ENCODE measurements at places on chromosomes 6 and 20. TPM values are rescaled to one million over a fixed set of nuclear protein-coding genes. Genes with fewer than 3 reads are reported as not detected.

Gene TOMM34
- total RNA-seq, result 11.8 TPM

Gene RFX6
- total RNA-seq, result 2.6 TPM

Gene LCA5
- total RNA-seq, result 1.9 TPM

DNA sequence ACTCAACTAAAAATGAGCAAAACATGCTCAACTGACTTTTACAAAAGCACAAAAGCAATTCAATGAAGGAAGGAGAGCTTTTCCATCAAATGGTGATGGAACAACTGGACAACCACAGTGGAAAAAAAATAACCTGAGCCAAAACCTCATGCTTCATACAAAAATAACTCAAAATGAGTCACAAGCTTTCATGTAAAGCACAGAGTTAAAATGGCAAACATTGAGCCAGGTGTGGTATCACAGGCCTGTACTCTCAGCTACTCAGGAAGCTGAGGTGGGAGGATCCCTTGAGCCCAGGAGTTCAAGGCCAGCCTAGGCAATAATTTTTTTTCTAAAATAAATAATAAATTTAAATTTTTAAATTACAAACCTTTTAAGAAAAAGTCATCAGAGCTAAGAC lies 18.4 kb upstream of the HLA-G start:
- H3K36me3 ChIP-seq, result no peaks in the 10 kb centered on the region
- H3K27me3 ChIP-seq, result no peaks in the 10 kb centered on the region
- H3K27ac ChIP-seq, result no peak overlapping the region
- no peaks in the 10 kb centered on the region for H3K4me1 ChIP-seq
- H3K4me3 ChIP-seq, result no peak overlapping the region

- peak overlapping the region; percentile 95 for H3K27ac ChIP-seq
- no peaks in the 10 kb centered on the region for H3K36me3 ChIP-seq
- peak; percentile 77 for DNase-seq
- peak overlapping the region; percentile 13 for H3K4me3 ChIP-seq
- no peaks in the 10 kb centered on the region for H3K27me3 ChIP-seq
- no peaks in the 10 kb centered on the region for H3K4me1 ChIP-seq
These were observed 43.7 kb upstream of the HFE start for GRCh38 chr6:26043384-26044139.

- DNase-seq, result no peak
- H3K27ac ChIP-seq, result no peak overlapping the region
- H3K27me3 ChIP-seq, result no peaks in the 10 kb centered on the region
- H3K4me3 ChIP-seq, result no peak overlapping the region
These were observed 69.8 kb downstream of the DACT2 start for GRCh38 chr6:168249746-168250145.

DNA sequence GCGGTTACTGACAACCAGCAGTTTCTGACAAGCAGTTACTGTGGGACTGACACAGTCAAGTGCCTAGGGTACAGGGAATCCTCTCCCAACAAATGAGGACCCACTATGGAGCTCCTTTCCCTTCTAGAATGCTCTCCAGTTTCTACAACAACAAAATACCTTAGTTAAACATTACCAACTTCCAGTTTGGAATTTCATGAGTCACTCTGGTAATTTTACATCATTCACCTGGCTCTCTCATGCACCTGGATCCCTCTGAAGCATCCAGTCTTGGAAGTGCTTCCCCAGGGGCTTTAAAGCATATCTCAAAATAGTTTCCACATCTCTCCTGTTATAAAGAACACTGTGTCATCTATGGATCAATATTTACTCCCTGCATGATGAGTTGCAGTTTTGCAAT lies 286.7 kb upstream of the SPTLC3 start:
- H3K27ac ChIP-seq, result no peak overlapping the region
- no peaks in the 10 kb centered on the region for H3K36me3 ChIP-seq
- no peaks in the 10 kb centered on the region for H3K4me1 ChIP-seq
- DNase-seq, result no peak
- H3K4me3 ChIP-seq, result no peak overlapping the region
- no peaks in the 10 kb centered on the region for H3K27me3 ChIP-seq

DNA sequence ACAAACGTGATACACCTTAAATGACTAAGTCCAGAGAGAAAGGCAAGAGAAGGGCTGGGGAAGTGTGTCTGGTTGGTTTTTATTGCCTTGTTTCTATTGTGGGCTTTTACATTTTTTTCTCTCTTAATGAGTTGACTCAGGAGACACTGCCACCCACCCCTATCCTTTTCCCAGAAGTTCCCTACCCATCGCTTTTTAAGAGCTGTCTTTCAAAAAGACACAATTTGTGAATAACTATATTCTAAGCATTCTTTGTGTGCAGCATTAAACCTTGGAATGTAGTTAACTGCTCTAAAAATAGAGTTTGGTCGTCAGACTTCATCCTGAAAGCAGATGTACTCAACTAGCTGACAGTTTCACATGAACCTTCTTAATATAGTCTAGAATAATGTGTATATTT lies 174.9 kb downstream of the ISM1 start:
- no peak for DNase-seq
- no peaks in the 10 kb centered on the region for H3K27me3 ChIP-seq
- H3K27ac ChIP-seq, result no peak overlapping the region
- no peaks in the 10 kb centered on the region for H3K36me3 ChIP-seq

DNA sequence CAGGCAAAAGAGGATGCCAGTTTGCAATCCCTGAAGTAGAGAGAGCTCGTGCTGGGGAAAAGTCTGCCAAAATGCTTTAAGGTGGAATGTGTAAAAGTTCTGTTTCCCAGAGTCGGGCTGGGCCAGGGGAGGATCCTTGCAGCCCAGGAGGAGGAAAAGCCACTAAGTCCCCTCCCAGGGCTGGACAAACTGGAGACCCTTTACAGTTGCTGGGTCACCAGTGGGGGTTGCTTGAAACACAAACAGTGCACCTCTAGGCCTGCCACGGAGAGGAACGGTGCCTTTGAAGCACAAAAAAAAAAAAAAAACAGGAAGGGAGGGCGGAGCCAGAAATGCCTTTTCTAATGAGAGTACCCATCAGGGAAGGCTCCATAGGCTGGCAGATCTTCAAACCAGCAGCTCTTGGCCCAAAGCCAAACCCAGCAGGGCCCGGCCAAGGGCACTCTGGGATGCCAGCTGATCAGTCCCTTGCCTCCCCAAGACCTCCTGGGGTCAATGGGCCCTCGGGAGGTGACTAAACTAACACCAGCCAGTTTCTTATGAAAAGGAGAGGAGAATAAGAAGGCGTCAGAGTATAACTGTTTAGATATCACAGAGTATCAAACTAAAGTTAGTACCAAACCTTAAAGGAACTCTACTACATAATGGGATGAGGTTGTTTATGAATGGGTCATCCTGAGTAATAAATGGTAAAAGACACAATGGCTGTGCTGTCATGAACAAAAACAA lies 23.7 kb downstream of the HLA-A start:
- H3K4me3 ChIP-seq, result no peak overlapping the region
- DNase-seq, result peak; percentile 90
- no peaks in the 10 kb centered on the region for H3K27me3 ChIP-seq
- peak overlapping the region; percentile 87 for H3K27ac ChIP-seq
- H3K36me3 ChIP-seq, result no peaks in the 10 kb centered on the region
- peaks cover 20% of the 10 kb centered on the region for H3K4me1 ChIP-seq

GRCh38 chr6:31363811-31364210 lies 6.8 kb upstream of the HLA-B start:
- no peaks in the 10 kb centered on the region for H3K4me1 ChIP-seq
- no peak for DNase-seq
- H3K27me3 ChIP-seq, result no peaks in the 10 kb centered on the region
- no peak overlapping the region for H3K4me3 ChIP-seq
- H3K36me3 ChIP-seq, result no peaks in the 10 kb centered on the region
- H3K27ac ChIP-seq, result no peak overlapping the region

DNA sequence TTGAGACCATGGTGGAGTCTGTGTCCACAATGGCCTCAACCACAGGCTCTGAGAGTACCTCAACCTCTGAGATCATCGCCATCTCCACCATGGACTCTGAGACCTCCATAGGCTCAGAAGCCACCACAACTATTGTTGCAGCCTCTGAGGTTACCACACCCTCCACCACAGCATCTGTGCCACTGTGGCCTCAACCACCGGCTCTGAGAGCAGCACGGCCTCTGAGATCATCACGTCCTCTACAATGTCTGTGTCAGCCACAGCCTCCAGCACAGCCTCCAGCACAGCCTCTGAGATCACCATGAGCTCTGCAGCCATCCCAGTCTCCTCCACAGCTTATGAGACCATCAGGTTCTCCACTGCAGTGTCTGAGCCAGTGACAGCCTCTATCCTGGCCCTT lies 19.4 kb upstream of the MUC21 start:
- H3K36me3 ChIP-seq, result no peaks in the 10 kb centered on the region
- H3K27me3 ChIP-seq, result peaks cover 4% of the 10 kb centered on the region
- no peak overlapping the region for H3K27ac ChIP-seq
- no peak overlapping the region for H3K4me3 ChIP-seq
- no peaks in the 10 kb centered on the region for H3K4me1 ChIP-seq
- DNase-seq, result no peak

DNA sequence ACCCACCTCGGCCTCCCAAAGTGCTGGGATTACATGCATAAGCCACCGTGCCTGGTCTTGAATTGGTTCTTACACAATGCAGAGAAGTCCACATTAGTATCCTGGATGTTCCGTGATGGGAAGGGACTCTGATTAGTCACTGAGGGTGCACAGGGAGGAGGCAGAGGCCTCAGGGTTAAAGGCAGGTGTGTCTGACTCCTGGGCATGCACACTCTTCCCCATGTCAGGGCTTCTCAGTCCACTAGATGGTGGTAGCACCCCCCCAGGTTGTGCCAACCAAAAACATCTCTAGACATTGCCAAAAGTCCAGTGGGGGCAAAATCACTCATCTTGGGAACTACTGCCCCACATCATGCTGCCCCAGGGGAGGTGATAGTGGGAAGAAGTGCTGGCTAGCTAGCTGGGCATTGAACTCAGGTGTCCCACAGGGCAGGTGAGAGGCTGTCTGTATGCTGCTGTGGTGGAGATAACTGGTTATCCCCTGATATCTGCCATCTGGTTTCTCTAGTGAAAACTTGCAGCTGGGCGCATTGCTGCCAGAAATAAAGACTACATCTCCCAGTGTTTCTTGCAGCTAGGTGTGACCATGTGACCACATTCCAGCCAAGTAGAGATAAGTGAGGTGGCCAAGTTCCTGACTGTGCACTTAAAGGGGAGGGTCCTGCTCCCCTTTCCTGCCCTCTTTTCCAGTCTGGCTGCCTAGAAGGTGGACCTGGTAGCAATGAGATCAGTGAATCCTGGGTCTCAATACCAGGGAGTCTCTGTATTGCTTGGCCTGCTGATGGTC lies 8.4 kb upstream of the NSFL1C start:
- H3K27ac ChIP-seq, result no peak overlapping the region
- H3K36me3 ChIP-seq, result no peaks in the 10 kb centered on the region
- H3K4me3 ChIP-seq, result no peak overlapping the region
- H3K27me3 ChIP-seq, result no peaks in the 10 kb centered on the region

DNA sequence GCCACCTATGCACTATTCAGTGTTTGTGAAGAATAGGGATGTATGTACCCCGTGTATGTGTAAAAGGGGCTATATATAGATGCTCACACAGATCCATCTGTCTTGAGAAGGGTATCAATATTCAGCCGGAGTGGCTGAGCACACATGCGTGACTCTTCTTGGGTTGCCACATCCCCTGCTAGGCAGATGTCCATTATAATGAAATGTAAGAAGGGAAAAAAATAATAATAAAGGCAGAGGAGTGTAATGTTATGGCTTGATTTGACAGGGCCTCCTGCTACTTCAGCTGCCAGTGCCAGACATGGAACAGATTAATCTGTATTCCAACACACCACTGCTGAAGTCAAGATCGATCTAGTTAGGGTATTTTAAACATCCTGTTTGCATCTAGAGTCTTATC lies 74.2 kb upstream of the VSTM2L start:
- H3K4me1 ChIP-seq, result no peaks in the 10 kb centered on the region
- no peak overlapping the region for H3K4me3 ChIP-seq
- DNase-seq, result no peak
- no peaks in the 10 kb centered on the region for H3K27me3 ChIP-seq
- no peaks in the 10 kb centered on the region for H3K36me3 ChIP-seq

- no peaks in the 10 kb centered on the region for H3K27me3 ChIP-seq
- no peaks in the 10 kb centered on the region for H3K4me1 ChIP-seq
- H3K4me3 ChIP-seq, result no peak overlapping the region
- no peak for DNase-seq
- H3K27ac ChIP-seq, result no peak overlapping the region
These were observed 114.7 kb downstream of the ZFAND3 start for GRCh38 chr6:37934276-37934675.

DNA sequence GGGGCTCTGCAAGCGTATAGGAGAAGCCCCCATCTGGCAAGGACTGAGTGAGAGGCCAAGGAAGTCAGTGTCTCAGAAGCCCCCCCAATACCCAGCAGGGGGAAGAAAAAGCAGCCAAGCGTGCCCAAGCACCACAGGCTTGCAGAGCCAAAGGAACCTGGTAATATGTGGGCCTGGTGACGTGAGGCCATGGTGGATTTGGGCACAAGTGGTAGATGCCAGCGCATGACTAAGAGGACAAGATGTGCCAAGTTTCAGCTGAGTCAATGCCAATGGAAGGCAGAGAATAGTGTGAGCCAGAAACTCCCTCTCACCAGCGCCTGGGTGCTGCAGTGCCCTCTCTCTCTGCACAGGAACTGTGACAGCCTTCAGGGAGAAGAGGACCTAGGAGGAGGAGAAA lies 110.0 kb downstream of the QRSL1 start:
- H3K27ac ChIP-seq, result peak overlapping the region; percentile 44
- peak; percentile 72 for DNase-seq
- H3K27me3 ChIP-seq, result no peaks in the 10 kb centered on the region
- no peaks in the 10 kb centered on the region for H3K36me3 ChIP-seq
- H3K4me1 ChIP-seq, result peaks cover 27% of the 10 kb centered on the region

DNA sequence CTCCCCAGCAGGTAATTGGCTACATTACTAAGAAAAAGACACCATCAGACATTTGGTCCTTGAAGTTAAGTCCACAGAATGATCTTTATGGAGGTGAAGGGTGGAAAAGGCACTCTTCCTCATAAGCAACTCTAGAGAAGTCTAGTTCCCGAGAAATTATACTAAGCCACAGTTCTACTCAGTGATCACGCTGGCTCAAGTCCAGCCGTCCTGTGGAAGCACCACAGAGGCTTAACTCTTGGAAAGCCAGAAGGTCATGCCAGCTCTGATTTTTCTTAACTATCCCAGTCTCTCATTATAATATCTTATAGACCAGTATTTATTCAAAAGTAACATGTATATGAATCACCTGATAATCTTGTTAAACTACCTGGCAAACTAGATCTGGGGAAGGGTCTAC lies 258.5 kb downstream of the EYA4 start:
- H3K4me3 ChIP-seq, result no peak overlapping the region
- H3K27me3 ChIP-seq, result no peaks in the 10 kb centered on the region
- H3K36me3 ChIP-seq, result no peaks in the 10 kb centered on the region
- no peak overlapping the region for H3K27ac ChIP-seq
- peaks cover 3% of the 10 kb centered on the region for H3K4me1 ChIP-seq

GRCh38 chr20:3679749-3680700 lies 1.8 kb downstream of the ADAM33 start:
- H3K4me3 ChIP-seq, result no peak overlapping the region
- DNase-seq, result no peak
- H3K4me1 ChIP-seq, result no peaks in the 10 kb centered on the region
- no peak overlapping the region for H3K27ac ChIP-seq
- no peaks in the 10 kb centered on the region for H3K36me3 ChIP-seq

- no peak overlapping the region for H3K27ac ChIP-seq
- H3K4me1 ChIP-seq, result no peaks in the 10 kb centered on the region
- H3K36me3 ChIP-seq, result no peaks in the 10 kb centered on the region
- no peaks in the 10 kb centered on the region for H3K27me3 ChIP-seq
- H3K4me3 ChIP-seq, result no peak overlapping the region
These were observed 241.6 kb upstream of the BTBD3 start for GRCh38 chr20:11675920-11676629.

Measured in pancreas (tissue), 10 donors.